Adrenal gland (tissue), 19 donors: ENCODE measurements at places on chromosomes 16 and 17. TPM values are rescaled to one million over a fixed set of nuclear protein-coding genes. Genes with fewer than 3 reads are reported as not detected.

HBZ gene
- total RNA-seq = not detected

CYBC1 gene
- 92.5 TPM for total RNA-seq

TMEM92 gene
- total RNA-seq = not detected

ANKFN1 gene
- total RNA-seq = not detected

DNA sequence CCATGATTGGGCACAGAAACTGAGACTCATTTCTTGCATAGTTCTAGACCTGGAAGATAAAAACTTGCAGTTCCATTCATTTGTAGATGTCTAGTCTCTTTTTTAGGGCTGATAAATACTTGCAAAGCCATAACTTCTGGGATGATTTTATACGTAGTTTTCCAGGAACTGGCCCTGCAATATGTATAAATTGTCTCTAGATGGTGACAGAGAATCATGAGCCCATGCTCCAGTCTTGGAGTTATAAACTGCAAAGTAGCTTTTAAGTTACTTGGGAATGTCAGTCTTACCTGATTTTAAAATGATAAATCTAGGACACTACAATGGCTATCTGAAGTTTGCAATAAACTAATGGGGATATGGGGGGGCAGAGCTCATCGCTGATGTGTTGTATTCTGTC lies 3.0 kb upstream of the ADAMTS18 start:
- no peak for DNase-seq

GRCh38 chr16:651844-652243 lies 2.7 kb downstream of the WDR90 start:
- peak; percentile 93 for DNase-seq

GRCh38 chr16:53055541-53056391 lies 975 bp downstream of the CHD9 start:
- DNase-seq = peak; percentile 53

DNA sequence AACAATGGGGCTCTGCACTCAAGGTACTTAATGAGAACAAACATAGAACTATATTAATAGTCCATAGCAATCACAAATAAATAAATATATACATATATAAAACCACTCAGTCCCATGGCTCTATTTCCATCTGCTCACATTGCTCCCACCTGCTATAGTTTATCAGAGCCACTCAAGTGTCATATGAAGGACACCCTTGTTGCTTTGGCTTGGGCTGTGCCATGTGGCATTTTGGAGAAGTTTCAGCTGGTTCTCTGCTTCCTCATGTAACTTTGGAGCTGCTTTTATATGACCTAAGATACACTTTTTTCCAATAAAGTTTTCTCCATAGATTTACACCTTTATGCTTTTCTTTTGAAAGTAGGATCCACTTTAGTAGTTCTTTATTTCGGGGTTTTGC lies 126.4 kb downstream of the KCNJ2 start:
- DNase-seq = no peak

- no peak for DNase-seq
These were observed 37.5 kb downstream of the DHRS7B start for GRCh38 chr17:21164216-21164615.

GRCh38 chr17:50421308-50422051 lies 4.5 kb upstream of the ACSF2 start:
- no peak for DNase-seq

GRCh38 chr17:933312-934073 lies 46.1 kb downstream of the NXN start:
- DNase-seq = no peak

- no peak for DNase-seq
These were observed 44.2 kb downstream of the N4BP1 start for GRCh38 chr16:48565752-48566151.

DNA sequence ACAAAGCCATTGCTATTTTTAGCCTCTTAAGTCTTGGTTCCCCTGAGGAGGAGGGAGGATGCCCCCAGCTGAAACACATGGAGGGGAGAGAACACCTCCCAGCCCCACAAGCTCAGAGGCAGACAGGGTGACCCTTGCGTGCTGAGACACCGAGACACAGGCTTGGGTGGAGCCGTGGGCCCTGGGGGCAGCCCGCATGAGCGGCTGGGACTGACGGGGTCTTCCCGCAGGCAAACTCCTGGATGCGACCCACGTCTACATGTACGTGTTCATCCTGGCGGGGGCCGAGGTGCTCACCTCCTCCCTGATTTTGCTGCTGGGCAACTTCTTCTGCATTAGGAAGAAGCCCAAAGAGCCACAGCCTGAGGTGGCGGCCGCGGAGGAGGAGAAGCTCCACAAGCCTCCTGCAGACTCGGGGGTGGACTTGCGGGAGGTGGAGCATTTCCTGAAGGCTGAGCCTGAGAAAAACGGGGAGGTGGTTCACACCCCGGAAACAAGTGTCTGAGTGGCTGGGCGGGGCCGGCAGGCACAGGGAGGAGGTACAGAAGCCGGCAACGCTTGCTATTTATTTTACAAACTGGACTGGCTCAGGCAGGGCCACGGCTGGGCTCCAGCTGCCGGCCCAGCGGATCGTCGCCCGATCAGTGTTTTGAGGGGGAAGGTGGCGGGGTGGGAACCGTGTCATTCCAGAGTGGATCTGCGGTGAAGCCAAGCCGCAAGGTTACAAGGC lies 9.8 kb downstream of the SLC16A3 start:
- DNase-seq = peak; percentile 53

GRCh38 chr16:11629071-11630030 lies 38.9 kb upstream of the SNN start:
- DNase-seq = peak; percentile 26
